ENCODE measurements at places on chromosomes 7 and 10. TPM values are rescaled to one million over a fixed set of nuclear protein-coding genes. Genes with fewer than 3 reads are reported as not detected.

The HYAL4 gene
- 8.2 TPM for total RNA-seq

The MYL10 gene
- not detected for total RNA-seq

The PLEKHA8 gene
- total RNA-seq, result 2.3 TPM

The ABCA13 gene
- 0.03 TPM for total RNA-seq

The TRIM50 gene
- not detected for total RNA-seq

The FLNC gene
- 1,071 TPM for total RNA-seq

The UCMA gene
- not detected for total RNA-seq

GRCh38 chr10:21514818-21515351 is 10.6 kb downstream of the SKIDA1 start:
- no peak for DNase-seq

- no peak for DNase-seq
Observed at GRCh38 chr10:77784856-77785255, 141.7 kb downstream of the DLG5 start.

- no peak for DNase-seq
Observed at GRCh38 chr7:106566196-106566595, 94.8 kb downstream of the CCDC71L start.

DNA sequence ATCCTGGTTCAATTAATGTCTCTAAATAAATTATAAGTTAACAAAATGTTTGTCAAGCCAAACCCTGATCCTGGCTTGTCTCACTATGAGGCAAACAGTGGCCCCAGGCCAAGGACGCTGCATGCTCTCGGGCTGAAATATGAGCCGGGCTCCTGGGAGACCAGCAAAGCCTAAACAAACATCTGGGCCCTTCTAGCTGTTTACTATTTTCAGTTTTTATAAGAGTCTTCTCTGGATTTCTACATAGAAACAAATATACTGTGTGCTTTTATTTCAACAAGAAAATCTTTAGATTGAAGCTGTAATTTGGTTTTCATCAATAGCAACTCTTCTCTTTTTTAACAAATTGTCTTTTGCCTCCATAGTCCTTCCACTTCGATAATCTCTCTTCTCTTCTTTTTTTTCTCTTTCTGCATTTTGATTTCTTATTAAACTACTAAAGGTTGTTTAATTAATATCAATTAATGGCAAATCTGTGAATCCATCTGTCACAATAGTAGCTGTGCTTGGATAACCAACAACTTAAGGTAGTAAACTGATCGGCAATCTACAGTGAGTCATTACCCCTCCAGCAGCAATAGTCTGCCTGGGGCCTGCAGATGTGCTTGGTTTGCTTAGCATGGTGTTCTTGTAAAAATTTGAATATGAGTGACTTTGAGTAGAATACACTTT is 83.3 kb upstream of the DNAJC1 start:
- peak; percentile 86 for DNase-seq

- no peak for DNase-seq
Observed at GRCh38 chr7:87933605-87933952, 472 bp upstream of the ADAM22 start.

GRCh38 chr10:133438711-133439273 is 14.4 kb upstream of the SPRN start:
- peak; percentile 7 for DNase-seq

DNA sequence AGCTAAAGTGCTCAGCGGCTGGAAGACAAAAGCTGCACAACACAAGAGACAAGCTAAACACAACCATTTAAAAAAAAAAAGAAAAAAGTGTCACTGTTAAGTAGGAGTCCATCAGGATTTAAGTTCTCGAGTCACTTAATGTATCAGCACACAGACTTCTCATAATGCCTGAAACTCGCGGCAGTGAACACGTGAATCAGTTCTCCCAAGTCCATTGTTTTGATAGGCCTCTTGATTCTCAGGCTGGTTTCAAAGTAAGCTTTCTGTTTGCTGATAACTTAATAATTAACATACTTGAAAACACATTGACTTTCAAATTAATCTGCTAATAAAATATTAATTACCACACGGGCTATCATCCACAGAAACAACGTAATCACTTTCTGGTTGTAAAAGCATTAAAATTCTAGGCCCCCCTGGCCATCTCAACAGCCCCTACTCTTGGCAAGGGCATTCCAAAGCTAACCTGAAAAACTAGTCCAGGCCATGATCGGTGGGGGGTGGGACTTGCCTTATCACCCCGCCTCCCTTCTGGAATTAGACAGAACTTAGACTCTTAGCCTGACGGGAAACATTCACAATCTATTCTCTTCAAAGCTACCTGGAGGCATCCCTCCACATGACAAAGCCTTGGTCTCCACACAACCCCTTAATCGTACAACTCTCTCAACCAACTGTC is 129.0 kb downstream of the DIP2C start:
- no peak for DNase-seq

DNA sequence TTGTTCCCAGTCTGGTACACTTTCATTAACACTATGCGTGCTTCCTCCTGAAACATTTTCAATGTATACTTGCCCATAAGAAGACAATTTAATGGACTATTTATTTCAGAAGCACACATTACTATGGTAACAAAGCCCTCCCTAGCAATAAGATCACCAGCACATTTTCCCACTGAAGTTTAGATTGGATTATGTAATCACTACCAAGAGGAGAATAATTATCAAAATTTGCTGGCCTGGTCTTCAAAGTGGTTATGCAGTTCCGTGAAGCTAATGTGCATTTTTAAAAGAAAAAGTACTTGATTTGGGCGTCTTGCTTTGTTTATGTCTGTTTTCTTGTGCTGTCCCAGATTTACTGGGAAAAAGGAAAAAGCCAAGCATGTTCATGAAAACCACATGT is 61.9 kb downstream of the AP3M1 start:
- no peak for DNase-seq

Measured in gastrocnemius medialis (tissue), 4 donors.